GF-D8 (cell line): ENCODE measurements at places on chromosomes 13 and 19.

- DNase-seq, result no peak
These were observed 237.5 kb downstream of the TSHZ3 start for GRCh38 chr19:31111741-31112140.

- DNase-seq, result no peak
These were observed 28.4 kb upstream of the ENOX1 start for GRCh38 chr13:43815204-43815603.

- no peak for DNase-seq
These were observed 2480.8 kb downstream of the PCDH9 start for GRCh38 chr13:64749301-64749700.

GRCh38 chr19:28638445-28638844, 574.5 kb downstream of the UQCRFS1 start:
- no peak for DNase-seq

GRCh38 chr13:28494504-28494777, 487 bp downstream of the FLT1 start:
- DNase-seq, result no peak

DNA sequence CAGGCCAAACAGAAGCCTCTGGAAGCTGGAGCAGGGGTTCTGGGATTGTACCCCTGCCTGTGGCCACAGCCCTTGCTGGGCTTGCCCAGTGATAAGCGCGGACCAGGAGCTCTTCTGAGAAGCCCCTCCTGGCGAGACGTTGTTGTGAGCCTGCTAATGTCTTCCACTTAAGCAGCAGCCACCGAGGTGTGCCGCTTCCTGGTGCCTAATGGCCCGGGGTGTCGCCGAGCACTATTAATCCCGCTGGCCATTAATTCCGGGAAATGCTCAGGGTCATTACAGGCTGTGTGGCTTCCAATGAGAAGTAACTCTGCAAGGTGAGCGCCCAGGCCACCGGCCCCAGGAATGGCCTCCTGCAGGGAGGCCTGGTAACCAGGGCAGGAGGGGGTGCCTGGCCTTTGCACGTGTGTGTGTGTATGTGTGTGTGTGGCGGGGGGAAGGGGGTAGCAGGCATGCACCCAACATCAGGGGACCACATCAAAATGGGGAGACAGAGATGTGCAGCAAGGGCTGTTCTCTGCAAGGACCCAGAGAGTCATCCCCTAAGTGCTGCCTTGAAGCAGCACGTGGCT, 175.0 kb downstream of the URI1 start:
- no peak for DNase-seq

- no peak for DNase-seq
These were observed 702.0 kb downstream of the PCDH9 start for GRCh38 chr13:66528180-66528579.

- DNase-seq, result no peak
These were observed 667.1 kb downstream of the PCDH9 start for GRCh38 chr13:66563076-66563475.

DNA sequence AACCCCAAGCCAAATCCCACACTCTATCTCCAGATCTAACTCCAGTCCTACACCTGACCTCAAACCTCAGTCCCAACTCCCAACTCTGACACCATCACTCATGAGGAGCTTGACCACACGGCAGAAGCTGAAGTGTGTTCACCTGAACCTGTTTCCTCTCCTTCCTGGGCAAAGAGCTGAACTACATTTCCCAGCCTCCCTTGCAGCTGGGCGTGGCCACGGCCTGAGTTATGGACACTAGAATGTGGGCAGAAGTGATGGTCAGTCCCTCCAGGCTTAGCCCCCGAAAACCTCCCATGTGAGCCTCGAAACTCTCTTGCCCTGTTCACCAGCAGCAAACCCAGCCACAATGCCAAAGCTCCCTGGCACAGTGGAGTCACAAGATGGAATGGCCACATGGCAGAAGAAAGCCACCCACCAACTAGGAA, 19.5 kb upstream of the MEIS3 start:
- DNase-seq, result no peak

DNA sequence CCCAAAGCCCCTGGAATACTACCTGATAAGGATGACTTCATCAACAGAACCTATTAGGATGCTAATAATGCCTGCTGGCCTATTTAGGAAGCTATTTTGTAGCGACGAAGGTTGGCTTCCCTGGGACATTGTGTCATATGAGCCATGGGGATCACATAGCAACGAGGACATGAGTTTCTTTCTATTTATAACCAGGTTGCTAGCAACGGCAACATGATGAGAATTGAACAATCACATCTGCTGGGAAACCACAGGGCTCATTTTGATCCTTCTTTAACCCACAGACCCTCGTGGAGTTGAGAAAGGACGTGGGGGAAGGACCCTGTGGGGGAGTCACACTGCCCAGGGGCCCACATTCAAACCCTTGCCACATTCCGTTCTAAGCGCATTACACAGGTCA, 172.2 kb downstream of the COL4A1 start:
- no peak for DNase-seq

DNA sequence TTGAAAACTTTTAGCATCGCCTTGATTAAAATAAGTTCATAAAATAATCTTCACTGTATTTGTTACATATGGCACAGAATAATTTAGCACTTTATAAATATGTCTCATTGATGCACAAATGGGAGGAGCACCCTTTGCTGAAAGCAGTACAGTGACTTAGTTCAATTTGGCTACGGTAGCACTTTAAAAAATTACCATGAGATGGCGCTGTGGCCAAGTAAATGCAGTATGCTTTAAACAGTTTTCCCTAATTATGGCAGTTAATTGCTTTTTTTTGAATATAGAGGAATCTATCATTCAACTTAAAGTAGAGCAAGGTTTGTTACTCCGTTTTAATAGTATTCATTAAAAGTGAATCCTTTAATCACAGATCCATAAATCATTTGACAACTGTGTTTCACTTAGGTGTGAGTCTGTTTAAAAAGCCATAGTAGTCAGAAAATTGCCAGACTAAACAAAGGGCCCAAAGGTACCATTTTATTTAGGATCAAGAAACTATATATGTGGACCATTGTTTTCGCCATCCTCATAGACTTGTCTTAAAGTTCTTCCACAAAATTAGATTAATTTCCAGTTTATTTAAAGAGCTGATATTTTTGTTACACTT, 34.7 kb upstream of the ESD start:
- no peak for DNase-seq

DNA sequence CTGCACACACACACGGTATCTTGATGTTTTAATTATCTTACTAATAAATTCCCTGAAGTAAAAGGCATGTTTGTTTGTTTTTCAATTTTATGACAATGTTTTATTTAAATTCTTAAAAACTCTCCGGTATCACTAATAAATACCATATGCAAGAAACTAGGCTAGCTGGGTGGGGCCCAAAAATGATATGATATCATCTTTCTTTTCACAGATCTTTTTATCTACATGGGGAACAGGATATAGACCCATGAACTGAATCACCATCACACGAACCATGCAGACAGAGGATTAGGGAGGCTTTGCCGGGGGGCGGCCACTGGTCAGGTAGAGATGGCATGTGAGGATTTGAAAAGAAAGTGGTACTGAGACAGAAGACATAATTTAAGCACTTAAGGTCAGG, 266.4 kb downstream of the ENOX1 start:
- no peak for DNase-seq

GRCh38 chr13:35787937-35788336, 311.4 kb upstream of the MAB21L1 start:
- no peak for DNase-seq

DNA sequence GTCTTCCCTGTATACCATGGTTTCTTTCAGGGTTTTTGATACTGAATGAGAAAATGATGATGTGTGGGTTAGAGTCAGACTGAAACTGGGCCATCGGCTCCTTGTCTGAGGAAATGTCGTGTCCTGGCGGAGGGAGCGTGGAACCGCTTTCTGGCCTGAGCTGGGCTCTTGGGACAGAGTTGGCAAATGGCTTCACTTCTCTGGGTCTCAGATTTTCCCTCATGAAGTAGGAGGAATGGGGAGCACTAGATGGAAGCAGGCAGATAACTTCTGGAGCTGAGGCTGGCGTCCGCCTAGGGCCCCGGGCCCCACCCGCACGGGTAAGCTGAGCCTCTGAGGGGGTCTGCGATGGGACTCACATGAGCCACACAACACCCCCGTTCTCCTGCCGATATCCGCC, 133.3 kb upstream of the WASF3 start:
- no peak for DNase-seq

DNA sequence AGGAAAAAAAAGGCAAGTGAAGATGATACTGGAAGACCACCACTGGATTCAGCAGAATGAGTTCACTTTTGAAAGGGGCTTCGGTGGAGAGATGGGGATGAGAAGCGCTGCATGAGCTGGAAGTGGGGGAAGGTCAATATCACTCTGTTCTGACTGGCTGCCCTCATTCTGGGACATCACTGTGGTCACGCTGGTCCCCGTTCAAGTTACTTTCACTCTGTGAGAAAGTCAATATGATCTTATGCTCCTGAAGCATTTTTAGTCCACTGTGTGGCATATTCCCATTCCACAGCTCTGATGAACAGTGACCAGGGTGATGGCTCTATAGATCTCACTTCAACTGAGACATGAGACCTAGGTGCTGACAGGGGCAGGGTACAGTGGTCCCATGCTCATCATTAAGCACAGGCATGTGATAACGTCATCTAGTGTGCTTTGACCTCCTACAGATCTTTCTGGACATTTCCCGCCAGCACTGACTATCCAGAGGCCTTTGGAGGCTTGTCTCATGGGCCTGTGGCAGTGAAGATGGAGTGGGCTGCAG, 40.2 kb upstream of the GPR183 start:
- DNase-seq, result no peak

GRCh38 chr19:42010245-42011126, 16.5 kb upstream of the ATP1A3 start:
- no peak for DNase-seq

- DNase-seq, result no peak
These were observed 10.2 kb downstream of the WDR87 start for GRCh38 chr19:37896180-37896579.
